NCI-H1092 treated with DMSO at 0.1 percent for 48 hours (cell line): ENCODE measurements at places on chromosomes 3 and 15.

- no peak for DNase-seq
Measured at GRCh38 chr3:160665784-160666526, 11.0 kb upstream of the ARL14 start.

- no peak for DNase-seq
Measured at GRCh38 chr3:56874269-56874668, 72.5 kb upstream of the ARHGEF3 start.

DNA sequence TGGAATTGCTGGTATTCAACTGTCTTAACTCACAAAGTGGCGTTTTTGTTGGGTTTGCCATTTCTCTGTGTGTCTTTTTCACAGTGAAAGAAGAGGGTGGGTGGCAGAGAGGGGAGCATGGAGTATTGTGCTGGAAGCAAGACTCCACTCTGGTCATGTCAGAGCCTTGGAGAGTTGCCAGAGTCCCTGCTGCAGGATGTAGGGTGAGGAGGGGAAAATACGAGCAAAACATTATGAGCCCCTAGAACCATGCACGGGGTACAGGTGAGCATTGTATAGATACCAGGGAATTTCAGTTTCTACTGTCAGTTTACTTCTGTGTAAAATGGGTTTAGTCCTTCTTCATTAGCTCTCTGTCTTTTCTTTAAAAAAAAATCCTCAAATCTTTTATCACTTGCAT, 249.9 kb downstream of the CACNA2D3 start:
- no peak for DNase-seq

DNA sequence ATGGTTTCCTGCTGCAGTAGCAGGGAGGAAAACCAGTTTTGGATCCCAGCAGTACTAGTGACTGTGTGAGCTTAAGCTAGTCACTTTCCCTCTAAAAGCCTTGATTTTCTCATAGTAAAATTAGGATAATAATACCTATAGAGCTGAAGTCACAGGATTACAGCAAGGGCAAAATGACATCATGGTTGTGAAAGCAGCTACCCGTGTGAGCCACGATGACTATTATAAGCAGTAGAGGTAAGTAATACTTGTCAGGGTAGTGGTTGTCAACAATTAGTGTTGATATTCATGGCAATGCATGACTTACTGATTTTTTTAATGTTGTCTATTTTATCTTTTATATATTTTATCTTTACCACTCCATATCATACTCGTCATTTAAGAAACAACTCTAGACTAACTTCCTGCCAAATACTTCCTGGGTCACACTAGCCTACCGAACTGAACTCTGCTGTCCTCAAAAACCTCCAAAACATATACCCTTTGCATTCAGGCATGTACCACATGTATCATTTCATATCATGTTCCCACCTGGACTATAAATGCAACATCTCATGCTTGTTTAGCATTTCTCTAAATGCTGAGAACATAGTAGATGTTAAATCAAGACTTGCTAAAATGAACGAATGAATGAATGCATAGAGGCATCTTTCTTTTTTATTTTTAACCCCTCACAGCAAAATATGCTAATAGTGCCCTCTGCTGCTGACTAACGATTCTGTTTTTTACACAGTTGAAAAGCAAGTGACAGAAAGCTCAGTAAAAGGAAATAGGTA, 172.6 kb downstream of the P3H2 start:
- peak; percentile 60 for DNase-seq

- DNase-seq = no peak
Measured at GRCh38 chr3:64687086-64687780, 567 bp downstream of the ADAMTS9 start.

- peak; percentile 88 for DNase-seq
Measured at GRCh38 chr3:193240850-193241706, at the start of gene PLAAT1. Gene PLAAT1 (plus strand): TSS chr3:193241222. CDS start chr3:193255651, 14,429 bp downstream.

DNA sequence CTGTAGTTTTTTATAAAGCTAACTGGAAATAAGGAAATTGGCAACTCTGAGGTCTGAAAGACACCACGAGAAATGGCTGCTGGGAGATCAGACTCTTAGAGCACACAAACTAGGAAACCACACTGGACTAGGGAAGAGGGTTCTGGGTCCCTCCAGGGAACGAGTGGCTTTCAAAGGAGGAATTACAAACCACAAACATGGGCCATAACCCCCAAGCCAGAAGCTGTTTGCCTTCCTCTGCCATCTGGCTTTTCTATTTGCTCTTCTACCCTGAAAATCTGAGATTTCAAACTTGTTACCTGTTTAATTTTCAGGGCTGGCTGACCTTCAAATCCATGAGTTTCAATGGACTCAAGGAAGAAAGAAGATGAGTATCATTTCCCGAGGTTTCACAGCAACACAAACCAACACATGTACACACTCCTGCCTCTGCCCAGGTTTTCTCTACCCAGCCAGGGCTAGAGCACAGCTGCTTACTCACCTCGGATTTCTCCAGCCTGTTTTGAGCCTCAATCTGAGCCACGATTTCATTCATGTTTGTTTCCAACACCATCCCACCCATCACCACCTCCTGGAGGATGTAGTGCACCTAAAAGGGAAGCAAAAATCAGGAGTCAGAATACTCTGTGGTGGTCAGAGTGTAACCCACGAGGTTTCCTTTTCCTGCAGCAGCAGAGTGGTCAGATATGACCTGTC, 22.6 kb upstream of the ANPEP start:
- no peak for DNase-seq

- peak; percentile 0 for DNase-seq
Measured at GRCh38 chr3:190384309-190384756, 3.6 kb upstream of the CLDN16 start.

- DNase-seq = peak; percentile 29
Measured at GRCh38 chr15:62390791-62391640, 225.9 kb upstream of the C2CD4B start.

GRCh38 chr3:122067214-122067550, 12.0 kb downstream of the CD86 start:
- DNase-seq = no peak

GRCh38 chr3:3771567-3771966, 27.7 kb upstream of the LRRN1 start:
- DNase-seq = no peak

- DNase-seq = peak; percentile 62
Measured at GRCh38 chr3:48151058-48151806, 37.0 kb downstream of the CDC25A start.

DNA sequence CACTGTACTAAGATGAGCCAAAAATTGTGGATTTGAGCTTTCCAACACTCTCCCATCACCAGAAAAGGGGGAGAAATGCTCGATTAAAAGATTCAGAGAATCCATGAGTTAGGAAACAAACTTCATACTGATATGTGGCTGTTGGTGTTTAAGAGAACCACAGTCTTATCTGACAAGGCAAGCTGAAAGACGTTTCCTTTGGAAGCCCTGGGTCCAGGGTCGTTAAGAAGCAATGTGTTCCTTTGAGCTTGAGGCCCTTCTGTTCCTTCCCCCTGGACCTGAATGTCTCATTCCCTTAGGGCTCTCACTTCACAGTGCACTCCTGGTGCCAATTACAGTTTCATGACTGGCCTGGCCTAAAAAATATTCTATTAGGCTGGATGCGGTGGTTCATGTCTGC, 524.8 kb upstream of the PPP2R3A start:
- no peak for DNase-seq

GRCh38 chr3:194471863-194472262, 14.9 kb downstream of the ATP13A3 start:
- DNase-seq = no peak

GRCh38 chr3:54792584-54792983, 135.3 kb downstream of the LRTM1 start:
- no peak for DNase-seq
